Glomerular endothelial cell (primary cell): ENCODE measurements at places on chromosomes 7 and 10. TPM values are rescaled to one million over a fixed set of nuclear protein-coding genes. Genes with fewer than 3 reads are reported as not detected.

GRCh38 chr10:5023177-5023805, 19.6 kb upstream of the AKR1C2 start:
- no peak for DNase-seq

- DNase-seq: no peak
Observed at GRCh38 chr7:939843-940242, 14.6 kb downstream of the ADAP1 start.

- no peak for DNase-seq
Observed at GRCh38 chr7:55170335-55171069, 151.7 kb downstream of the EGFR start.

- DNase-seq: no peak
Observed at GRCh38 chr7:28347475-28348318, 64.6 kb upstream of the CREB5 start.

DNA sequence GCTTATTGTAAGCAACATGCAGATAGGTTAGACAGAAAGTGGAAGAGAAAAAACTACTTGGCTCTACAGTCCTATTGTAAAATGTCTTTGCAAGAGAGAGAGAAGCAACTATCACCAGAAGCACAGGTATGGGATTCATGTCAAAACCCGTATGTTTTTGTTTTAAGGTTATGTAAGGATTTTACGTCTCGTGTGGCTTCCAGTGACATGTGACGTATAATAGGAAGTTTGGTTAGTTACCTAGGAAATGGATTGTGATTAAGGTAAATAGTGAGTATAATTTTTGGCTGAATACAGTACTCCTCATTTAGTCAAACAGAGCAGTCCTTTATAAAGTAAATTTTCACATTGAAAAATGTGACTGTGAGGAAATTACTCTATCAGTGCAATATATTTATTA, 62.0 kb downstream of the PHF14 start:
- no peak for DNase-seq

DNA sequence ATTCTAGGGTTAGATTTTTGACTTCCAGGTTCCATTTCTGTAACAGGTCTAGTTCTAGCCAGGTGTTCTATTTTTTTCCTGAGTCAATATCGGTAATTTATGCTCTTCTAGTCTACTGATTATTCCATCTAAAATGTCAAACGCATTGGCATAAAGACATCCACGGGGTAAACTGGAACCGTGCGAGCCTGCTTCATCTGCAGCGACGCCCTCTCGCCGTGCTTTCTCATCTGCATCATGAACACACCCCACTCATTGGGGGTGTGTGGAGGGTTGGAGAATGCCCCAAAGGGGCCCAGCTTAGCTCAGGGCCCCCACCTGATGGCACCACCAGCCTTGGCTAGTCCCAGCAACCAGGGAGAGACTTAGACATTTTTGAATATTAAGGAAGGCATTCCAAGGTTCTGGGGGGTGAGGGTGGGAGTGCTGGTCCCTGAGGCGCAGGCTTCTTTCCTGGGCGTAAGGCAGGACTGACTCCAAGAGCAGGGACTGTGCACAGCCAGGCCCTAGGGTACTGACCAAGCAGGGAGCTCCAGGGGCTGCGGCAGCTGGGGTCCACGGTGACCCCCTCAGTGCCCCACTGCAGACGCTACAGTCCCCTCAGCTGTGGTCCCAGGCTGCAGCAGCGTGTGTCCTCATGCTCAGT, 12.9 kb upstream of the CRYGN start:
- no peak for DNase-seq

- DNase-seq: no peak
Observed at GRCh38 chr7:157711353-157711888, 374.6 kb downstream of the DNAJB6 start.

DNA sequence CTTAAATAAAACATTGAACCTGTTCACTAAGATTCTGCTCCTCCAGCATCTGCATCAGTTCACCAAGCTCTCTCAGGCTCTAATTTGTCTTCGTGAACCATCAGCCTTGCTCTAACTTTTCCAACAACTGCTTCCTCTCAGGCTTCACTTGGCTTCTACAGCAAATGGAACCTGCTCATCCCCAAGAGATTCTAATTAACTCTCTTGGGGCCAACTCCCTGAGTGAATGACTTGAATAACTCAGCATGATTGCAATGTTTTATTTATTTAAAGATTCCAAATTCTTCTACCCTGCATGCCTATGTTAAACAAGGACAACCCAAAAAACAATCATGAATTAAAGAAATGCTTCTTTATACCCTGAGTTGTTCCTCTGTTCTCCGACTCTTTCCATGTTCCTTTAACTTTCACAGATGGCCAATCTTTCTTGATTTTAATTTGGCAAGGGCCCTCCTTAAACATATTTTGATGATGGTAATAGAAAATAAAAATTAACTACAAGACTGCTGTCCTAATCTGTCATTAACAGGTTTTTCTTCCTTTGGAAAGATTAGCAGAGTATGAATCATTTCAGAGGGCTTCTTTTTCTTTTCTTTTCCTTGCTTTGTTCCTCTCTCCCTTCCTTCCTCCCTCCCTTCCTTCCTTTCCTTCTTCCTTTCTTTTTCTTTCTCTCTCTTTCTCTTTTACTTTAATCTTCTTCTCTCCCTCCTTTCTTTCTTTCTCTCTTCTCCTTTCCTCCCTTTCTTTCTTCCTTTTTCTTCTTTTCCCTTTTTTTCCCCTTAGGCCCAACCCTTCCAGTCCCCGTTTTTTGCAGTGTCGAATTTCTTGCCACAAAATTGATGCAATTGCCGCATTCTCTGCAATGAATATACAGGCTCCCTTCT, 195.0 kb upstream of the RHOBTB1 start:
- DNase-seq: no peak

DNA sequence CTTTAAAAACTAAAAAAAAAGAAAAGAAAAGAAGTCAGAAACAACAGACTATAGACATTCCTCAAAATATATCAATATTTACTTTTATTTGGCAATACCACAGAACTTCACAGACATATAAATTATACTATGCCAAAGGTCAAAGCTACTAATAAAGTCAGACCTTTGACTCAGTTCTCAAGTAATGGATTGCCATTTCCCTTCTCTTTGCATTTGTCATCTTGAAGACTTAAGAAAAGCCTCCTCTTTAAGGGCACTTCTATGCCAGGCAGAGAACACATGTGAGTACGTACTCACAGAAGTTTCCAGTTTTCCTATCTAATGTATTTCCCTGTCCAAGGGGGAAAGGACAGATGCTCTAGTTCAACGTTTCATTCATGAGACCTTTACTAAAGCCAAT, 37.6 kb downstream of the TNPO3 start:
- DNase-seq: no peak

DNA sequence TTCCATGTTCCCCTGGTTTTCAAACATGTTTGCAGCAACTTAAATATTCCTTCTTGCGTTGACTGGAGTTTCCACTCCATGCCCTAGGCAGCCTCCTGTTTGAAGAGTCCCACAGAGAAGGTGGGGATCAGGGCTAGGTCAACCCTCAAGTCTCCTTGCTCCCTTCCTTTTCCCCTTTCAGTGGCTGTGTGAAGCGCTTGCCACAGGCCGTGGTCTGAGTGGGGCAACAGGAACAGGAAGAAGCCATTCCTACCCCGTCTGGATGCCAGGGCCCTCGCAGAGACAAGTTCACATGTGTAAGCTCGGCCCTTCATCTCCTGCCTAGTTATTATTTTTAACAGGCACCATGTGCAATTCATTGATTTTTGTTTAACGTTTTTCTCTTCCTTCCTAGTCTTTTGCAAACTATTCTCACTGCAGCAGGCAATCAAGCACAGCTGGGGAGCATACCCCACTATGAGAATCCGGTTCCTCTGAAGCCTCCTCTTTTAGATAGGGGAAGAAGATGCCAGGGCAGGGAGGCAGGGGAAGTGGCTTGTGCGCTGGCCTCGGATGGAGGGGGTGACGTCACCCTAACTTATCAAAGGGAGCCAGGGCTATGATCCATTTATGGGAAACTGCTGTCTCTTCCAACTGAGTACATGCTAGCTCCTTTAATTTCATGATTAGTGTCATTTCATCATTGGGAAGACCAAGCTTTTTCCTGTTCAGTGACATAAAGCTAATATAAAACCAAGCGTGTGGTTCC, 64.2 kb downstream of the PRLHR start:
- no peak for DNase-seq

Gene PGAM2
- total RNA-seq: not detected in 2 replicates

Gene MEOX2
- total RNA-seq: 0.68 and 1.3 TPM in 2 replicates

Gene SLC26A5
- not detected in 2 replicates for total RNA-seq
